ENCODE measurements at places on chromosomes 2 and 18.

- no peak overlapping the region for H3K4me3 ChIP-seq
- H3K36me3 ChIP-seq = no peaks in the 10 kb centered on the region
- H3K27ac ChIP-seq = no peak overlapping the region
- no peak for DNase-seq
- H3K4me1 ChIP-seq = peaks cover 34% of the 10 kb centered on the region
Measured at GRCh38 chr2:108583903-108584520, 49.7 kb downstream of the LIMS1 start.

GRCh38 chr2:17083902-17084301, 418.3 kb upstream of the CYRIA start:
- no peak for DNase-seq
- H3K27ac ChIP-seq = no peak overlapping the region
- no peaks in the 10 kb centered on the region for H3K36me3 ChIP-seq
- no peaks in the 10 kb centered on the region for H3K27me3 ChIP-seq
- H3K4me1 ChIP-seq = no peaks in the 10 kb centered on the region

DNA sequence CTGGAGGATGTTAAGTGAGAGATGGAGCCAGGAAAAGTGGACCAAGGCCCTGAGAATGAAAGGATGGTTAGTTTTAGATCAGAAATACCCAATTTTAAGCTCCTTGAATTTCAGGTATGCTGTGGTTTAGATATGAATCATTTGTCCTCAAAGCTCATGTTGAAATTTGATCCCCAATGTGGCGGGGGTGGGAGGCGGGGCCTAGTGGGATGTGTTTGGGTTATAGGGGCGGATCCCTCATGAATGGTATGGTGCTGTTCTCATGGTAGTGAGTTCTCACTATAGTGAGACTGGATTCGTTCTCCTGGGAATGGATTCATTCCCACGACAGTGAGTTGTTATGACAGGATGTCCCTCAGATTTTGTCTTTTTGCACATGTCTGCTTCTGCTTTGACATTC, 11.4 kb downstream of the MYO5B start:
- no peak overlapping the region for H3K27ac ChIP-seq
- no peaks in the 10 kb centered on the region for H3K4me1 ChIP-seq
- H3K27me3 ChIP-seq = peaks cover 24% of the 10 kb centered on the region
- no peaks in the 10 kb centered on the region for H3K36me3 ChIP-seq

DNA sequence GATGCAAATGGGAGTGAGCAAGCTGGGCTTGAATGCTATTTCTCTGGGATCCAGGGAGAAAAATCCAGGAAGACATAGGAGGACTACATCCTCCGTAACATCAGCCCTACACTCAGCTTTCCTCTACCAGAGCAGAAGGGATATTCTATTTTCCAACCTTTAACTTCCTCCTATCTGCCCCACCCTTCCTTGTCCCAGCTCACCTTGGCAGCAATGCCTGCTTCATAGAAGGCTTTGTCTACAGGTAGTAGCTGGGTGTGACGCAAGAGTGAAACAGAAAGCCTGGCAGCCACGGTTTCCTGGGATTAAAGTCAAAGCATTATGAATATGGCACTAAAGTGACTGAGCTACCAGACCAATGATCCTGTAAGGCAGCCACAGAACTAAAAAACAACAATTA, 3.9 kb downstream of the KRTCAP3 start:
- H3K4me3 ChIP-seq = no peak overlapping the region
- no peak for DNase-seq
- H3K27me3 ChIP-seq = no peaks in the 10 kb centered on the region
- H3K36me3 ChIP-seq = peaks cover 12% of the 10 kb centered on the region
- H3K27ac ChIP-seq = peak overlapping the region; percentile 81
- peaks cover 9% of the 10 kb centered on the region for H3K4me1 ChIP-seq

DNA sequence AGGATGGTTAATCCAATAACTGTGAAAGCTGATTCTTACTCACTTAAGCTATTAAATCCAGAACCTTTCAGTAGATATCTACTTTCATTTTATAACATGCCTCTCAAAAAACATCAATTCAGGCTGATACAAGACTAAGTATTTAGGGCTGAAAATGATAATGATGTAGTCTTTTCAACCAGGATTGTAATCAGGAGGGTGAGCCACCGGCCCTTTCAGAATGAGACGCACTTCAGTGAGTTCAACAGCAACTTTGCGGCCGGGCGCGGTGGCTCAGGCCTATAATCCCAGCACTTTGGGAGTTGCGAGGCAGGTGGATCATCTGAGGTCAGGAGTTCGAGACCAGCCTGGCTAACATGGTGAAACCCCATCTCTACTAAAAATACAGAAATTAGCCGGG, 30.4 kb downstream of the RBMS1 start:
- no peaks in the 10 kb centered on the region for H3K4me1 ChIP-seq
- DNase-seq = no peak
- no peak overlapping the region for H3K27ac ChIP-seq
- H3K4me3 ChIP-seq = no peak overlapping the region

DNA sequence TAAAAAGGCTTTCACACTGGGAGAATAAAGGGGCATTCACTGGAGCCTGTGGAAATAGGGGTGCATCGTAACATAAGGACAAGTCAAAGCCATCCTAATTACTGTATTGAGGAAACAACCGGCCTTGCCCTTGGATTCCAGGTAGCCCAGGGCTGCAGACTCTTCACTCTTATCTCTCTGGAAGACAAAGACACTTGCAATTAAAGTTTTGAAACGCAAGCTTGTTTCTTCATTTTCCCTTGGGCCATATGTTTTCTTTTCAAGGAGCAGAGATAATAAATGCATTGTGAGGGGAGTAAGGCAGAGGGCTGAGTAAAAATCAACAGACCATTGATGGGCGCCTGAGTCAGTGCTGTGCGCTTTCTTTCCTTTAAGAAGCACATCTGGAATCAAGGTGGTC, 11.5 kb downstream of the TNFRSF11A start:
- DNase-seq = no peak
- no peaks in the 10 kb centered on the region for H3K36me3 ChIP-seq
- H3K27ac ChIP-seq = no peak overlapping the region

DNA sequence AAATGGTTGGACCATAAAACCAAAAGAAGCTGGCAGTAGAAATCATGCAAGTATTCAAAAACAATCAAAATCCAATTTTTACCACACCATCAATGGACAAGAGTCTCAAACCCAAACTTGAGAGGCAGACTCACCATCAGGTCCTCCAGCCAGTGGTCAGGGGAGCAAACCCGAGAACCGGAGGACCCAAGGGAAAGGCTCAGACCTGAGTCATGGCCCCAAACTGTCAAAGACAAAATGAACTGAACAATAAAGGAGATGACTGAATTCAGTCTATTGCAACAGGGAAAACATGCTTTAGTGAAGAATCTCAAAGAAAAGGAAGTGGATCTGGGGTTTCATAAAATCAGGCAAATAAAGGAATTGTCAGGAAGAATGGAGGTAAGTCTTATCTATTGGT, 150.7 kb upstream of the MGAT5 start:
- no peaks in the 10 kb centered on the region for H3K4me1 ChIP-seq
- peaks cover 14% of the 10 kb centered on the region for H3K27me3 ChIP-seq
- no peak for DNase-seq
- no peak overlapping the region for H3K4me3 ChIP-seq

DNA sequence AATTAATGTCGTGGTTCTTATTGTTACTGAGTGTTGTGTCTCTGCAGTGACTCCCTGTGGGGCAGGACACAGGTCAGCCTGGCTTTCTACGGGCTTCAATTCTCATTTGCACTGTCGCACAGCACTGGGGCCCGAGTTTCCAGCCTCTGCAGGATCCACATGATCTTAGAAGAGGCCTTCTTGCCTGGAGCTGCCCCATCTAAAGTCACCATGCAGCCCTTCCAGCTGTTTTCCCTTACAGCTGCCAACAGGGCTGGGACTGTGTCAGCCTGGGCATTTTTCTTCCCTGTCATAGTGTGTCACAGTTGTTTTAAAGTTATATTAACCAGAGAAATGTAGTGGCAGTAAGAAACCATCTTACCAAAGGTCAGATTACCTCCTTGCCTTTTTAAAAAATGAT, 27.0 kb downstream of the FHL2 start:
- no peaks in the 10 kb centered on the region for H3K27me3 ChIP-seq
- peaks cover 86% of the 10 kb centered on the region for H3K4me1 ChIP-seq
- peak overlapping the region; percentile 87 for H3K27ac ChIP-seq
- H3K36me3 ChIP-seq = peaks cover 7% of the 10 kb centered on the region

- peaks cover 12% of the 10 kb centered on the region for H3K36me3 ChIP-seq
- H3K27ac ChIP-seq = peak overlapping the region; percentile 55
- no peaks in the 10 kb centered on the region for H3K27me3 ChIP-seq
- no peak for DNase-seq
- H3K4me3 ChIP-seq = no peak overlapping the region
Measured at GRCh38 chr18:76446321-76447257, 48.5 kb downstream of the ZNF516 start.

- no peak for DNase-seq
Measured at GRCh38 chr18:55240978-55241377, 281.7 kb upstream of the CCDC68 start.

DNA sequence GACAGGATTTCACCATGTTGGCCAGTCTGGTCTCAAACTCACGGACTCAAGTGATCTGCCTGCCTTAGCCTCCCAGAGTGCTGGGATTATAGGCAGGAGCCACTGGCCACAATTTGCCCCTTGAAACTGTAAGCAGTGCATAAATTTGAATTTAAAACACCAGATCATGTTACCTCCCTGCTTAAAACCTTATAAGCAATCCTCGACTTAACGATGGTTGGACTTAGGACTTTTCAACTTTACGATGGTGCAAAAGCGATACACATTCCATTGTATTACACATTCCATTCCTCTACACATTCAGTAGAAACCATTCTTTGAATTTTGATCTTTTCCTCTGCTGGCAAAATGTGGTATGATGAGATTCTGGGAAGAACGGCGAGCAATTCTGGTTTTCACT, 23.2 kb upstream of the EFR3B start:
- no peak for DNase-seq
- H3K27ac ChIP-seq = no peak overlapping the region
- no peak overlapping the region for H3K4me3 ChIP-seq
- H3K27me3 ChIP-seq = no peaks in the 10 kb centered on the region

- H3K4me1 ChIP-seq = peaks cover 14% of the 10 kb centered on the region
- H3K36me3 ChIP-seq = no peaks in the 10 kb centered on the region
- H3K27me3 ChIP-seq = no peaks in the 10 kb centered on the region
- DNase-seq = no peak
- peak overlapping the region; percentile 51 for H3K27ac ChIP-seq
Measured at GRCh38 chr2:172404824-172405223, 22.6 kb upstream of the ITGA6 start.

DNA sequence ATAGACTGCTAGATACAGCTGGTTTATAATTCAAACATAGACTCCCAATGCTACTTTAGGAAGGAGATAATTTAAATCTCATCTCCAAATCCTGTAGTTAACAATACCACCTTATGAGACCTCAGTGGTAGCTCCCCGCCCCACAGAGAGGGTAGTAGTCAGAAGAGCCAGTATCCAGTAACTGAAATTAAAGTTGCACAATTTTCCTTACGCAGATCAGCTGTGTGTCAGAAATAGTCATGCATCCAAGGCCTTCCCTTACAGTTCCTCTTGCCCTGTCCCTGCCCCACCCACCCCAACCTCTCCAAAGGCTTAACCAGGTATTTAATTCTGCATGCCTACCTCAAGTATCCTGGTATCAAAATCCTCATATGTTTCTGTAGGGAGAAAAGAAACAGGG, 15.5 kb downstream of the MRPS5 start:
- no peaks in the 10 kb centered on the region for H3K27me3 ChIP-seq
- DNase-seq = no peak
- H3K4me3 ChIP-seq = no peak overlapping the region
- no peak overlapping the region for H3K27ac ChIP-seq
- peaks cover 11% of the 10 kb centered on the region for H3K36me3 ChIP-seq
- H3K4me1 ChIP-seq = no peaks in the 10 kb centered on the region

- H3K4me1 ChIP-seq = no peaks in the 10 kb centered on the region
- H3K36me3 ChIP-seq = peaks cover 18% of the 10 kb centered on the region
- H3K27me3 ChIP-seq = no peaks in the 10 kb centered on the region
- H3K4me3 ChIP-seq = no peak overlapping the region
Measured at GRCh38 chr2:168757223-168757622, 45.2 kb upstream of the NOSTRIN start.

DNA sequence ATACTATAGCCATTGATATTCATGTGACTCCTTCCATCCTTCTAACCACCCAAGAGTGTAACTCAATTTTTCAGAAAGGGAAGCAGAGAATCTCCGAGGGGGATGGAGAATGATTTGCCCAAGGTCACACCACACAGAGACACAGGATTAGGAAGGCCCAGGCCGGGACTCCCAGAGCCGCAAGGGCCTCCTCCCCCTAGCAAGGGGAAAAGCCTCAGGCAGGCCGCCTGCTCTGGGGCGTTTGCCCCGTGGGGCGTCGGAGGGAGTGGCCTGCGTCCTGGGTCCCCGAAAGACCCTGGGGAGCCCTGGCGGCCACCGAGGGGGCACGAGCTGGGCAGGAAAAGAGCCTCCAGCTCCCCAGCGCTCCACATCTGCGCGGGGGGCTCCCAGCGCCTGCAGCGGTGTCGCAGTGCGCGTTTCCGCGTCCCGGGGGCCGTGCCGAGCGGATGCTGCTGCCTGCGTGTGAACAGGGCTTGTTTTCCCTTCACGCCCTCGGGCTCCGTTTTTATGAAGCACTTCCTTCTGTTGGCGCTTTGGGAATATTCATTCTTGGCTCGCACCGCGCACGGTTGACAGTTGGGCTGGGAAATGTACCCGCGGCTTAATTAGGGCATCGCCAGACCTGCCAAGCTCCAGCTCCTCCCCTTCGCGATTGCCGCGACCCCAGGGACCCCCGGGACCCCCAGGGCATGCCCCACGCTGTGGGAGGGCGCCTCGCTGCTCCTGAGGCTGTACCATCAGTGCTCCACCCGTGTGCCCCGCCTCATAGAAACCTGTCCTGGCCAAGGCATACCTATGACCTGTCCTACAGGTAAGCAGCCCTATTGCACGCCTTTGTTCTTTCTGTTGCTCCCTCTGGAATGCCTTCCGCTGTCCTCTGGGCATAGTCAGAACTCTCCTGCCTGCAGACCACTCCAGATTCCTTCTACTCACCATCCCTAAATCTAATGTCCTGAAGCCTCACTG, 158.9 kb upstream of the GLI2 start:
- no peaks in the 10 kb centered on the region for H3K36me3 ChIP-seq
- peak overlapping the region; percentile 28 for H3K4me3 ChIP-seq
- H3K4me1 ChIP-seq = peaks cover 13% of the 10 kb centered on the region
- no peaks in the 10 kb centered on the region for H3K27me3 ChIP-seq
- no peak overlapping the region for H3K27ac ChIP-seq
- no peak for DNase-seq

GRCh38 chr2:17035010-17035409, 369.4 kb upstream of the CYRIA start:
- no peaks in the 10 kb centered on the region for H3K4me1 ChIP-seq
- DNase-seq = no peak
- H3K27me3 ChIP-seq = no peaks in the 10 kb centered on the region
- no peaks in the 10 kb centered on the region for H3K36me3 ChIP-seq
- H3K4me3 ChIP-seq = no peak overlapping the region

DNA sequence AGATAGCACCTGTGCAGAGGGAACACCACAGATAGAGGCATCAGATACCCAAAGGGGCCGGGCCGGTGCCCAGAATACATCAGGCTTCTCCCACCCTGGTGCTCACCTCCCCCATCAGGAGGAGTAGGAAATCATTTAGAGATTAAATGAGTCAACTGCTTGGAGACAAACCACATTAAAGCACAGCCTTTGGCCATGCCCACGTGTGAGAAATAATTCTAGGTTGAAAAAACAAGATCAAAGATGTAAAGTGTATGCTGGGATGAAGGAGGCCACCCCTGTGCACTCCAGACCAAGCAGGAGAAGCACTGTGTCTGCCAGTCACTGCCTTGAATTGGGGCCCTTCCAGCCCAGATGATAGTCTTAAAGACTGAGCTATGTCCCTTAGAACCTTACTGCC, 152.8 kb upstream of the ACAA2 start:
- no peaks in the 10 kb centered on the region for H3K27me3 ChIP-seq
- DNase-seq = no peak
- H3K4me3 ChIP-seq = no peak overlapping the region
- no peaks in the 10 kb centered on the region for H3K4me1 ChIP-seq
- no peak overlapping the region for H3K27ac ChIP-seq

Measured in esophagus squamous epithelium (tissue), 5 donors.